ENCODE measurements at places on chromosomes 11 and 22.

DNA sequence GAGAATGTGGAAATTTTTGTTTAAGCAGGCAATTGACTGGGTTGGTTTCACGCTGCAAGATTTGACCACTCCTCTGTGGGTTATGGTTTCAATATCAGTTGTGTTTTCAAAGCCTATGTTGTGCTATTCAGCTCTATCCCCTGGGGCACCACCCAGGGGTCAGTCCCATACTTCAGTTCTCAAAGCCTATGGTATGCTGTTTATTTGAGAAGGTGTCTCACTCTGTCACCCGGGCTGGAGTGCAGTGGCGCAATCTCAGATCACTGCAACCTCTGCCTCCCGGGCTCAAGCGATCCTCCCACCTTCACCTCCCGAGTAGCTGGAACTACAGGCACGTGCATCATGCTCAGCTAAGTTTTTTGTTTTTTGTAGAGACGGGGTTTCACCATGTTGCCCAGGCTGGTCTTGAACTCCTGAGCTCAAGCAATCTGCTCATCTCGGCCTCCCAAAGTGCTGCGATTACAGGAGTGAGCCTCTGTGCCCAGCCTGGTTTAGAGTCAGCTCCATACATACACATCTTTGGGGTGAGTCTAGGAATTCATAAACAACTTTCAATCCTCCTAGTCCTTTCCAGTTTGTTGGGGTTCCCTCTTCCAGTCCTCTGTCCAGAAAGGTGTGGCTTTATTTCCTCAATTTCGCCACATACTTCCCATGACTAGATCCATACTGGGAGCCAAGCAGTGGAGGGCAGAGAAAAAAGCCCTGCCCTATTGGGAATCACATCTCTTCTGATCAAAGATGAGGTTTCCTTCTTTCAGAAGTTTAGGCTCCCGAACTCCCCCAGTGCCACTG lies 35.0 kb upstream of the MAPK1 start:
- no peak for DNase-seq

DNA sequence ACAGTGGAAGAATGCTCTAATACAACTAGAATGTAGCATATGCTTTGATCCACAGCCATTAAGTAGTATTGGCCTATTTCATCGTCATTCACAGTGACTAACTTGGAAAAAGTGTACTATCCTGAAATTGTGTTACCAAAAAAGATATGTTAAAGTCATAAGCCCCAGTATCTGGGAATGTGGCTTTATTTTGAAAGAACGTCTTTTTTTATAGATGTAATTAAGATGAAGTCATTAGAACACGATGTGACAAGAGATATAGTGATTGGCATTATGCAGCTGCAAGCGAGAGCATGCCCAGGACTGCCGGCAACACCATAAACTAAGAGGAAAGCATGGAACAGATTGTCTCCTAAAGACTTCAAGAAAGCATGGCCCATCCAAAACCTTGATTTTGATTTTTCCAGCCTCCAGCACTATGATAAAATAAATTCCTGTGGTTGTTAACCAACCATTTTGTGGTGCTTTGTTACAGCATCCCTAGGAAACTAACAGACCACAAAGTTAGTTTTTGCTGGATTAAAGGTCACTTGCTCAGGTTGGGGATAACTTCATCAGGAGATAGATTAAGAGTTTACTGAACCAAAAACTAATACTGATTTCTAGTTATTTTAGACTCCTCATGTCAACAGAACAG lies 870.6 kb upstream of the LRRC4C start:
- no peak for DNase-seq

DNA sequence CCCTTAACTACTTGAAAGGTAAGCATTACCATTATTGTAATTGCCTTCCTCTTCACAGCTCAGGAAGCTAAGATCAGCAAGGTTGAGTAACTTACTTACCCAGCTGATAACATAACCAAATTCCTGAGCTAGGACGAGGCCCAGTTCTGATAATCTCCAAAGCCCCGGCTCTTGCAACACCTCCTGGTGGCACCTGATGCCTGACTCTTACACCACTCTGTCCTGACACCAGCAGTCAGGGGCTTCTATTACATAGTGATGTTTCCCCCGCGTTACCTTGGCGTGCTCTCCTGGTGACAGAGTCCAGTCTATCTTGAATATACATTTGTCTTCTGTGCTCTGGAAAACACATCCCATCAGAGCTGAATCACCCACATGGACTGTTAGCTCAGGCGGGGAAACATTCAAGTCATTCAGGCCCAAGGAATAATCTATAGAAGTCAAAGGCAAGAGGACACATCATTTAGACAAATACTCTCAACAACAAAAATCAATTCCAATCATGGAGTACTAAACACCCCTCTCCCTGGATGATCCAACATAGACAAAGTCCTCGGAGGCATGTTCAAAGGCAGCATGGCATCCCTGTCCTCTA lies 12.6 kb downstream of the JAML start:
- no peak for DNase-seq

GRCh38 chr22:34972191-34972897 lies 93.6 kb upstream of the ISX start:
- no peak for DNase-seq

GRCh38 chr11:3128356-3129180 lies 36.5 kb downstream of the OSBPL5 start:
- no peak for DNase-seq

GRCh38 chr11:23865341-23865975 lies 631.4 kb upstream of the LUZP2 start:
- DNase-seq = no peak

GRCh38 chr22:41772198-41772597 lies 28.3 kb upstream of the CCDC134 start:
- no peak for DNase-seq

GRCh38 chr11:12409621-12410005 lies 32.2 kb downstream of the PARVA start:
- DNase-seq = no peak

- DNase-seq = no peak
Observed at GRCh38 chr22:42134100-42135020, 3.8 kb upstream of the CYP2D6 start.

DNA sequence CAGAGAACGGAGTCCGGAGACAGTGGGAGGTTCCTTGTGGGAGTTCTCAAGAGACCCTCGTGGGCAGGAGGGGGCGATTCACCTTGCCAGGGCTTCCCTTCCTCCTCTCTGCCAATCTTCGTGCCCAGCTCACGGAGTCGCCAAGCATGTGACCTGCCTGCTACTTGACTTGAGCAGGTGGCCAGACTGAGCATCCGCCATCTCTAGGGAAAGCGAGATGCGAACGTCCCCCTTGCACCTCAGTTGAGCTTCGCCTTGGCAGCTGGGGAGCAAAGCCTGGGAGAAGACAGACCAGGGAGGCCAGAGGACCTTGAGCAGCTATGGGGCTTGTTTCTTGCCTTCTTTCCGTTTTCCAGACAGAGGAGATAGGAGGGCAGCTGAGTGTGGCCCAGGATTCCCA lies 123.2 kb downstream of the GRIK4 start:
- DNase-seq = no peak

- no peak for DNase-seq
Observed at GRCh38 chr11:8028766-8029165, 41.6 kb downstream of the EIF3F start.

DNA sequence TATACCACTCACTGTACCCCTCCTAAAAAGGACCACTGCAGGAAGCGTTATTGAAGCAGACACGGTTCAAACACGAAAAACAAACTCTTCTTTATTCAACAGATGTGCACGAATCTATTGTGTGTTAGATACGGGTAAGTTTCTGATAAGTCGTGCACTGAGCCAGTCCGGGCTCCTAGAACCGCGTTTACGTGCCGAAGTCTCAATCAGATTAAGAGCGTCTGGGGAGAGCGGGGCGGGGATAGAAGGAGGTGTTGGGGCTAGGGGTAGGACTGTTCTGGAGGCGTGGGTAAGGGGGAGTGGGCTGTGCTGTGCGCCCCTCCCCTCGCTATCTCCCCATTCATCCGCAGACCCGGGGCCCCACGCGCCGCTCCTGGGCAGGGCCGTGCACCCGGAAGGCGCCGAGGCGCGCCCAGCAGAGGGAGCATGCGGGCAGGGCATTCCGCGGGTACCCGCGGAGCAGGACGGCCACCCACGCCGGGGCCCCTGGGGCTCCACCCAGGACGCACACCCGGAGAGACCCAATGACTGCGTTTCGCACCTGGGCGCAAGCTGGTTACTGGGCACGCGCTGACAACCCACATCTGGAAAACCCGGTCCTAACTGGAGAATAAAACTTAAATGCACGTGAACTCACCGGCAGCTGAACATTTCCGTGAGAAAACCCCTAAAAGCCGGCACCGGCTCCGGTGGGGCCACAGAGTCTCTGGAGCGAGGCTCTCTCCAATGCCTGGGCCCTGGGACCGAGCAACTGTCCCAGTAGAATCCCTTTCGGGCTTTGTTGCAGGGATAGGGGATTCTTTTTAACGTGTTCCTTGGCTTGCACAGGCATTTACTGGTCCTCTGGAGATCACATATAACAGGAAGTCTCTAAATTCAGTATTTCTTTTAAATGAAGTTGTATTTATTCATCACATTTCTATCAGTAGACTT lies 40.6 kb downstream of the WEE1 start:
- DNase-seq = no peak

DNA sequence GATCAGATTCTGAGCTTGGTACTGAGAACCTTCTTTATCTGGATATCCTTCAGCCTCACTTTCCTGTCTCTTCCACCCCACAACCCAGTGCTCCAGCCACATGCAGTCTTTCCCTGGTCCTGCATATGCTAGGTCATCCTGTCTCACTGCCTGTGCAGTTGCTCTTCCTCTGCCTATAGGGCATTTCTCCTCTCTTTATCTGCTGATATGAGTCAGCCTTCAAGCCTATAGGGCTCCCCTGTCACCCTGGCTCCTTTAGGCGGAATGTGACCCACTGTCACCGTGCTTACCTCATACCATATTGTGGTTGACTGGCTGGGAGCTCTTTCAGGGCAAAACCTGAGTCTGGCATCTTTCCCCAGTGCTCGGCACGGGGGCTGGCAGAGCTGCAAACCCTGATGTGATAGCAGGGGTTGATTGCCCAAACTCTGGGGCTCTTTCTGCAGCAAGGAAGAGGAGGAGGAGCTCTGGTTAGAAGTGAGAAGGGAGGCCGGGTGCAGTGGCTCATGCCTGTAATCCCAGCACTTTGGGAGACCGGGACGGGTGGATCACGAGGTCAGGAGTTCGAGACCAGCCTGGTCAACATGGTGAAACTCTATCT lies 26.3 kb downstream of the MEI1 start:
- no peak for DNase-seq

DNA sequence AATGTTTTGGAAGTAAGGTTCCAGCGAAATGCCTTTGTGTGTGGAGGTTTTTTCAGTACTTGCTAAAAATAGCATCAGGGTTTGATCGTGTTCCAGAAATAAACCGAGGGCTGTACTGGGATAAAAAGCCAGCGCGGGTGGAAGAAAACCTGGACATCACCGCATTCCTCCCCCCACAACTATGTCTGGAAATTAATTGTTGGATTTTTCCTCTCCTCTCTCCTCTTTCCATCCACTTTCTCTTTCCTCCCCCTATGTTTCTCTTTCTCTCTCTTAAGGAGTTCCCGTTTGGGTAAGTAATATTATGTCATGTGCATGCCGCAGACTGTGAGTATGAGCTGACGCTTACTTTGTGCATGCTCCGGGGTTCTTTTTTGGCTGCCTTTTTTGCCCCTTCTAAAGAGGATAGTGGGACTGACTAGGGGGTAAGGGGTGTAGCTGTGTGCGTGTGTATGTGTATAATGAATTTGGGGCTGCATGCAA lies 104.2 kb upstream of the HSD17B12 start:
- no peak for DNase-seq

DNA sequence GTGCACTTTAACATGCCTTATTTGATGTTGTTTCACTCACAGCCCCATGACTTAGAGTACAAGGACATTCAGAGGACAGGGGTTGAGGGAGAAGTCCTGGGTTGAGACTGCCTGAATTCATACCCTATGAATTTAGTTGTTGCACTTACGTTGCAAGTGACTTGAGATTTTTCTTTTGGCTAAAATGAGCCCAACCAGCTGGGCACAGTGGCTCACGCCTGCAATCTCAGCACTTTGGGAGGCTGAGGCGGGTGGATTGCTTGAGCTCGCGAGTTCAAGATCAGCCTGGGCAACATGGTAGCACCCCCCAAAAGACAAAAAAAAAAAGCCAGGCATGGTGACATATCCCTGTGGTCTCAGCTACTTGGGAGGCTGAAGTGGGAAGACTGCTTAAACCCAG lies 7.3 kb upstream of the GRK3 start:
- no peak for DNase-seq

DNA sequence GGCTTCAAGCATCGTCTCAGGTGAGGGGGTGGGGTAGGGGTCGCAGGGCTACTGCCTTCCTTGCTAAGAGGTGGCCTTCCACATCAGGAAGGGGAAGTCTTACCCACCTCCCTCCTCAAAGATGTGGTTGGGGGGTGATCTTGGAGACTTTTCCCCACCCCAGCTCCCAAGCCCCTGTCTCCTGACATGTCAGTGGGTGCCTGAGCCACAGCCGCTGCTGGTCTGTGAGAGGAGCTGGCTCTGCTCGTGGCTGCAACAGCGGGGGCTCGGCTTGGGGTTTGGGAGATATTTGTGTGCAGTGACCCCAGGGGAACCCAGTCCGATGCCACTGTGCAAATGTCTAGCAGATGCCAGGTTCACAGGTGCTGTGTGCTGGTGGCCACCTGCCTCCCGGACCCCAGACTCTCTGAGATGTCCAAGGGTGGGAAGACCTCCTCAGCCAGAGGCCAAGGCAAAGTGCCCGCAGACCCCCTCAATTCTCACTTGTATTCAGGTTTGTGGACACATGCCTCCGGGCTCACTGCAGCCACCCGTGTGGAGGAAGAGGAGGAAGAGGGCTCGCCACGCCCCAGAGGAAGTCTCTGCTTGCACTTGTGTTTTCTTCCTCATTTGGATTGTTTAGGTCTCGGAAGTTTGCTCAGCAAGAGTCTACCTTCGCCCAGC lies 1.9 kb downstream of the KCNQ1 start:
- no peak for DNase-seq

DNA sequence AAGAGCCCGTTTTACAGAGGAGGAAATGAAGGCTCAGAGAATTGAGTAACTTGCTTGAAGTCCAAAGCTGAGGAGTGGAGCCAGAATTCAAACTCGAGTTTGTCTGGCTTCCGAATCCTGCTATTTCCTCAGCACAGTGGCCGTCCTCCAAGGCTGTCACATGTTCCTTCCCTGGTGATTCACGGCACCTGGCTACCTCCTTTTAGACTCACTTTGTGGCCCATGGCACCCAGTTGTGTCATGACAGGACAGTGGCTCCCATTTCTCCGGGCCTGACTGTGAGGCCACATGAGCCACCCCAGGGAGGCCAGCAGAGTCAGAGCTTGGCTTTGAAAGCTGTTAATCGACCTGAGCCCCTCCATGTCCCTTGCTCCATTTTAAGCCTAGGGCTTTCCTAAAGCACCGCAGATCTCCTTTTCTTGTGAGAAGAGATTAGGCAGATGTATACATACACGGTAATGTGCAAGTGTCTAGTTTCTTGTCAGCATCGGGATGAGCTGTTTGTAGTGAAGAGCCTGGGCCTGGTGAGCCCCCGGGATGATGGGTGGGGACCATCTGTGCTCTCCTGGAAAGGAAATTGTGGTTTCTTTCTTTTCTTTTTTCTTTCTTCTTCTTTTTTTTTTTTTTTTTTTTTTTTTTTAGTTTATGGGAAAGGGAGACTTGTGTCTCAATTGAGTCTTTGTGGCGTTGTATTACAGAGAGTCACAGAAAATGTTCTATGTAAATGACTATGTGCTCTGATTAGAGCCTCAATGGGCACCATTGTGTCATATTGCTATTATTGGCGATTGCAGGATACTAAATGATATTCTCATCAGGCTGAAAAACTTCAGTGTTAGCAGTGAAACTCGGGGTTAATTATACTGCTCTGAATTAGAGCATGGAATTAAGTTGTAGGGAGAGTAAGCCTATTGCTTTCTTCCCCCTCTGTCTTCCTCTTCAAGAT lies 54.8 kb downstream of the PTPRJ start:
- DNase-seq = no peak

GRCh38 chr11:121829159-121829643 lies 286.8 kb downstream of the BLID start:
- DNase-seq = peak; percentile 80
